ENCODE measurements at places on chromosomes 3 and 15. TPM values are rescaled to one million over a fixed set of nuclear protein-coding genes. Genes with fewer than 3 reads are reported as not detected.

DNA sequence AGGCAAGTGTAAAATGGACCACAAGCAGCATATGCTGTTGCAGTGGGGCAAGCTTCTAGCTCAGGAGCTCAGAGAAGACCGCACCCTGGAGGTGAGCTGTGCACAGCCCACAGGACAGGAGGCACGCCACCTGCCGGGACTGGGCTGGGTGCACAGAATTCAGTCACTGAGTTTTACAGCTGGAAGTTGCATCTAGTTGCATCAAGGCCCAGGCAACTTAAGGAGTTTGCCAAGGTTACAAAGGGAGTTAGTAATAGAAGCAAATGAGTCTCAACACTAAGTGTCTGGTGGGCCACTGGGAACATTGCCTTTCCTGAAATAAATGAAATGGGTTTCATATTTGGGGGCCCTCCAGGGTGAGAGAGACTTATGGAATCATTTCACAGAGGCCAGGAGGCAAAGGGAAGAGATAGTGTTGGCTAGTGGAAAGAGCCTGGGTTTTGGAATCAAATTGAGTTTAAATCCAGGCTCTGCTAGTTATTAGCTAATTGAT is 36.0 kb upstream of the TIMP4 start:
- H3K4me3 ChIP-seq: no peak overlapping the region
- H3K4me1 ChIP-seq: peaks cover 31% of the 10 kb centered on the region
- peak overlapping the region; percentile 94 for H3K27ac ChIP-seq

DNA sequence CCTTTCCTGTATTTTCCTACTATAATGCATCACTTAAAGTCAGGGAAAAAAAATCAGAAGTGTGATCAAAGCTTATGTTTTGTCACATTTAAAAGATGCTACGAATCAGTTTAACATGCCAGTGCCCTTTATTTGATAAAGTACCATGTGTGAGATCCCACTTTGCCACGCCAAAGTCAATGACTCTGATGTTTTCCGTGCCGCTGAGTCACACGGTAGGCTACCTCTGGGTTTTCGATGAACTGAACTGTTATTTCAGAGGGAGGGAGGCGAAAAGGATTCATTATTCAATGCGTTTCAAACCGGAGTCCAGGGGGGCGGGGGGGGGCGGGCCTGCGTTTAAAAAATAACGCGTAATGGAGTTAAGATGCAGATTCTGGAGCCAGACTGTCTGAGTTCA is 203.0 kb downstream of the ABHD5 start:
- peak overlapping the region; percentile 78 for H3K4me3 ChIP-seq
- H3K27me3 ChIP-seq: no peaks in the 10 kb centered on the region
- H3K36me3 ChIP-seq: no peaks in the 10 kb centered on the region
- H3K27ac ChIP-seq: peak overlapping the region; percentile 58
- no peaks in the 10 kb centered on the region for H3K4me1 ChIP-seq
- DNase-seq: peak; percentile 89

GRCh38 chr3:78990156-78990555 is 777.6 kb downstream of the ROBO1 start:
- no peak for DNase-seq
- H3K27me3 ChIP-seq: no peaks in the 10 kb centered on the region
- H3K27ac ChIP-seq: no peak overlapping the region
- peaks cover 4% of the 10 kb centered on the region for H3K4me1 ChIP-seq
- no peaks in the 10 kb centered on the region for H3K36me3 ChIP-seq

- peak; percentile 78 for DNase-seq
- H3K36me3 ChIP-seq: no peaks in the 10 kb centered on the region
- H3K27ac ChIP-seq: no peak overlapping the region
- peaks cover 41% of the 10 kb centered on the region for H3K27me3 ChIP-seq
- H3K4me1 ChIP-seq: no peaks in the 10 kb centered on the region
These were observed 10.9 kb upstream of the FAM107A start for GRCh38 chr3:58588030-58588614.

DNA sequence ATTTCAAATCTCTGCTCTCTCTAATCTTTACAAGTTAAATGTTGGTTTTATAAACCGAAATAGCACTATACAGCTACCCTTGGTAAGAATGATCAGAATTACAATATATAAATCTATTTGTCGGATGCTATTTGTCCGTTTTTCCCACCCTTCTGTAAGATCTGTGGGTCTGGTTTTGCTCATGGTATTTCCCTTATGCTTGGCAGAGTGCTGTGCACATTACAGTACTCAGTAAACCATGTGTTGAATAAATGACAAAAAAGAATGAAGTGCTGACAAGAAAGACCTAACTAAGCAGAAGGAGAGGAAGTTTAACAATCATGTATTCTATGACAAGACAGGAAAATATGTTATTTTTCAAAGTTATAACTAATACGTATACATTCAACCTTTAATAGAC is 827.2 kb downstream of the ROBO1 start:
- H3K27me3 ChIP-seq: no peaks in the 10 kb centered on the region
- DNase-seq: no peak
- H3K4me3 ChIP-seq: no peak overlapping the region
- no peak overlapping the region for H3K27ac ChIP-seq
- H3K36me3 ChIP-seq: peaks cover 4% of the 10 kb centered on the region
- H3K4me1 ChIP-seq: peaks cover 13% of the 10 kb centered on the region

- H3K27me3 ChIP-seq: no peaks in the 10 kb centered on the region
- no peaks in the 10 kb centered on the region for H3K4me1 ChIP-seq
- no peak for DNase-seq
- no peak overlapping the region for H3K4me3 ChIP-seq
These were observed 187.5 kb downstream of the NAALADL2 start for GRCh38 chr3:175046601-175047000.

DNA sequence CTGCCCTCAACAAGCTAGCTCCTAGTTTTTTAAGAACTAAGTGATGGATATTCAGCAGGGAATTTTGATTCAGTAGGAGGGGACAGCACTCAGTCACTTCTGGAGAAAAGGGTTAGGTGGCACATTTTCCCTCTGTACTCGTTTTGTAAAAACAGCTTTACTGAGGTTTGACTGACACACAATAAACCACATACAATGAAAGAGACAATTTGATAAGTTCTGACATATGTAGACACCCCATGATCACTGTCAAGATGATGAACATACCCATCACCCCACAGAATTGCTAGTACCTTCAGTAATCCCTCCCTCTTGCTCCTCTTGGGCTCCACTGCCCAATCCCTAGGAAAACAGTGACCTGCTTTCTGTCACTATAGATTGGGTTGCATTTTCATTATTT is 29.0 kb upstream of the PLAAT1 start:
- no peak for DNase-seq
- no peak overlapping the region for H3K4me3 ChIP-seq
- H3K27ac ChIP-seq: no peak overlapping the region
- H3K4me1 ChIP-seq: no peaks in the 10 kb centered on the region

- no peaks in the 10 kb centered on the region for H3K36me3 ChIP-seq
- no peak overlapping the region for H3K4me3 ChIP-seq
- H3K27me3 ChIP-seq: no peaks in the 10 kb centered on the region
- peak overlapping the region; percentile 47 for H3K27ac ChIP-seq
These were observed 69.7 kb downstream of the MB21D2 start for GRCh38 chr3:192847941-192848340.

- no peaks in the 10 kb centered on the region for H3K27me3 ChIP-seq
- DNase-seq: peak; percentile 62
- no peak overlapping the region for H3K4me3 ChIP-seq
- no peak overlapping the region for H3K27ac ChIP-seq
- H3K4me1 ChIP-seq: no peaks in the 10 kb centered on the region
These were observed 142.6 kb upstream of the CFAP20DC start for GRCh38 chr3:59192473-59192872.

- H3K27ac ChIP-seq: no peak overlapping the region
- H3K27me3 ChIP-seq: no peaks in the 10 kb centered on the region
- no peak overlapping the region for H3K4me3 ChIP-seq
- DNase-seq: no peak
- no peaks in the 10 kb centered on the region for H3K36me3 ChIP-seq
These were observed 145.6 kb downstream of the LSAMP start for GRCh38 chr3:116299646-116300081.

DNA sequence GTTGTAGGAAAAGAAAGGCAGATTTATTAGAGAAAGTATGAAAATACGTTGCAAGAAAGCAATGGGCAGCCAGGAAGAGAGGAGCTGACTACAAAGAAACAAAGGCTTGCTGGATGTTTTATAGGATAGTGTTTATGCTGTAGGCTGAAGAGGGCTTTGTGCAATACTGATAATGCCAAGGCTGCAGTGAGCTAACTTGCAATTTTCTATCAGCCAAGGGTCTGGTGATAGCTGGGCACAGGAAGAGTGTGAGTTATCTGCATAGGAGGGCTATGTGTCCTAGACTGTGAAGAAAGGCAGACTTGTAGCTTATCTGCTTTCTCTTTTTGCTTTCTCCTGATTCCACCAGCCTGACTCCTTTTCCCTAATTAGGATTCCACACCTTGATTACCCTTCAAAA is 51.3 kb upstream of the OSBPL11 start:
- no peak overlapping the region for H3K27ac ChIP-seq
- no peak overlapping the region for H3K4me3 ChIP-seq
- H3K36me3 ChIP-seq: no peaks in the 10 kb centered on the region
- H3K4me1 ChIP-seq: no peaks in the 10 kb centered on the region
- no peak for DNase-seq
- H3K27me3 ChIP-seq: no peaks in the 10 kb centered on the region

- no peaks in the 10 kb centered on the region for H3K4me1 ChIP-seq
- H3K4me3 ChIP-seq: no peak overlapping the region
- no peak for DNase-seq
- no peaks in the 10 kb centered on the region for H3K27me3 ChIP-seq
- H3K36me3 ChIP-seq: peaks cover 3% of the 10 kb centered on the region
These were observed 53.0 kb upstream of the EHHADH start for GRCh38 chr3:185306847-185307246.

DNA sequence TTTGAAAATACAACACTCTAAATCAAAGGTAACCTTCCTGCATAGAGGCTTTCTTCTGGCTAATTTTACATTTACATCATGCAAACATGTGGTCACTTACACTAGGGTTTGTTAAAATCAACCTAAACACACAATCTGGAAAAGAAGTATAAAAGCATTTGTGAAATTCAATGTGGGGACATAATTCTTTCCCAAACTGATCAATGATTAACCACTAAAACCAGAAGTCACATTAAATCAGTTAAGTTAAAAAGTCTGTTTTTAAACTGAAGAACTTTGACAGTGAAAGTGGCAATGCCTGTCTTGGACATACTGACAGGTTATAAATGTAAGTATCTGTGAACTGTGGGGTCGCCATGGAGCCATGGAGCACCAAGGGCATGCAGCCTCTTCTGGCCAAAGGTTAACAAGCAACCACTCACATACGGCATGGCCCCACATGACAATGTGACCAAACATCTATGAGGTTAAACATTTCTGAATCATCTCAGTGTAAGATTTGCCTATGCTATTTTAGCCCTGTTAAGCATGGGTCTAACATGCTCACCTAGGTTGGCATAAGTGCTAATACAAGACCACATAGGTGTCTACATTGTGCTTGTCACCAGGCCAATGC is 278.2 kb downstream of the CTNNB1 start:
- no peak overlapping the region for H3K27ac ChIP-seq
- no peaks in the 10 kb centered on the region for H3K4me1 ChIP-seq
- H3K27me3 ChIP-seq: no peaks in the 10 kb centered on the region
- H3K36me3 ChIP-seq: no peaks in the 10 kb centered on the region
- no peak overlapping the region for H3K4me3 ChIP-seq
- no peak for DNase-seq

DNA sequence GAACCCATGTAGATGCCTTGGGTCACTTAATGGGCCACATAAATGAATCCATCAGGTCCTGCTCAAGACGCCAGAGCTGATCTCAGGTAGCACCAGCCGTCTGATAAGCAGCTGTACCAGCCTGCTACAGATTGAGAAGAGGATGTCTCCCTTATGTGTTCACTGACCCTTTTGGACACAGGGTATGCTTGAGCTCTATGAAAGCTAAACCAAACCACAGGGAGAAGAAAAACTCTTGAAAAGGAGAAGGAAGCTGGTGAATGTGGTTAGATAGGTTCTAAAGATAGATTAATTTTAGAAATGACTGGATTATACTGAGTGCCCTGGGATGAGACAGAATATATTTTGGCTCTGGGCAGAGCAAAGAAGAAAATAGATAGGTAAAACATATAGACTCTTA is 187.5 kb downstream of the SPATA16 start:
- no peaks in the 10 kb centered on the region for H3K27me3 ChIP-seq
- H3K27ac ChIP-seq: no peak overlapping the region
- no peaks in the 10 kb centered on the region for H3K4me1 ChIP-seq
- no peaks in the 10 kb centered on the region for H3K36me3 ChIP-seq

DNA sequence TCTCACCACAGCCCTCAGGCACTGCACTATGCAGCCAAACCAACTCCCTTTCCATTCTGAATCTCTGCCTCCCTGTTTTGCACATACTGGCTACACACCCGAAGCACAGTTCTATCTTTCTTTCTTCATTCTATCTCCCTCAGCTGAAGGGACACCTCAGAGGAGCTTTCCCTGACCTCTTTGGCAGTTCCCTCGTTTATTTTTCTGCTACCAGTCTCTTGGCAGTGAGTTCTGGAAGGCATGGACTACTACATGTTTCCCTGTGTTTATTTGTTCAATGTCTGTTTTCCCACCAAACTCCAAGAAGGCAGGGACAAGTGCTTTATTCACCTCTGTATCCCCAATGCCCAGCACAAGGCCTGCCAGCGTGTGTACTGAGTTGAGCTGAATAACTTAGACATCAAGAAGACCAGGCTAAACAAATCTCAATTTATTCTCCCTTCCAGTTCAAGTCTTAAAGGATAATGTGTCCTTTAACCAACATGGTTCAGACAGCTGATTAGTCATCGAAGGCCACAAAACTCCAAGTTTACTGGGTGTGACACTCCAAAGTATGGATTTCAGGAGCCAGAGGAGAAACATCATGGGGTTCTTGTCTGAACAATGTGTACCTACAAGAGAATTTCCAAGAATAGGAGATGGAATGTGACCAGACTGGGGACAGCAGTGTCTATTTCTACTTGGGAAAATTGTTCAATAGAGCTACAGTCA is 260.1 kb upstream of the CTNNB1 start:
- no peak overlapping the region for H3K4me3 ChIP-seq
- H3K4me1 ChIP-seq: no peaks in the 10 kb centered on the region
- no peaks in the 10 kb centered on the region for H3K36me3 ChIP-seq
- H3K27ac ChIP-seq: no peak overlapping the region
- no peaks in the 10 kb centered on the region for H3K27me3 ChIP-seq
- DNase-seq: peak; percentile 46

DNA sequence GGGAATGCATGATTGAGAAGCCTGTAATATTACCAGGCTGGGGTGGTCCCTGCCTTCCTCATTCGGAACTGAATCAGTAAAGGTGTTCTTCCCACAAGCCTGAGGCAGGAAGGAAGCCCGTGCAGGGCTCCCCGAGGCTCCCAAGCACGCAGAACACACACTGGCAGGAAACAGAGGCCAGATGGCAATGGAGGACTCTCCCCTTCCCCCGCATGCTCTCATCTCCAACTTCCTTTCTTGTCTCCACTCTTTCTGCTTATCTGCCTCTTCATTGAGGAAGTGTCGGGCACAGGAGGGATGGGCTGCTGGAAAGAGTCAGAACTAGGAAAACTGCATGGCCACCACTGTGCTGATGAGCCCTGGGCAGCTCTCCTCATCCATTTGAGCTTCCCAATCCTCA is 123.5 kb downstream of the NUP210 start:
- no peak overlapping the region for H3K4me3 ChIP-seq
- peaks cover 5% of the 10 kb centered on the region for H3K4me1 ChIP-seq
- H3K36me3 ChIP-seq: no peaks in the 10 kb centered on the region
- H3K27ac ChIP-seq: no peak overlapping the region
- peak; percentile 57 for DNase-seq
- H3K27me3 ChIP-seq: no peaks in the 10 kb centered on the region

GRCh38 chr15:32887090-32887489 is 169.3 kb downstream of the GREM1 start:
- DNase-seq: no peak
- no peak overlapping the region for H3K4me3 ChIP-seq
- no peak overlapping the region for H3K27ac ChIP-seq
- H3K27me3 ChIP-seq: no peaks in the 10 kb centered on the region
- H3K36me3 ChIP-seq: no peaks in the 10 kb centered on the region

Gene ZNF385D
- 2.9 TPM for total RNA-seq

Gene TGM5
- not detected for total RNA-seq

Gene ALPK3
- total RNA-seq: 0.59 TPM

All from osteoblast (primary cell).